ENCODE measurements at places on chromosomes 6 and 20.

GRCh38 chr6:142207265-142207877 lies 60.3 kb downstream of the VTA1 start:
- peak; percentile 40 for DNase-seq

- DNase-seq = no peak
Observed at GRCh38 chr6:13554929-13555333, 19.5 kb upstream of the SIRT5 start.

DNA sequence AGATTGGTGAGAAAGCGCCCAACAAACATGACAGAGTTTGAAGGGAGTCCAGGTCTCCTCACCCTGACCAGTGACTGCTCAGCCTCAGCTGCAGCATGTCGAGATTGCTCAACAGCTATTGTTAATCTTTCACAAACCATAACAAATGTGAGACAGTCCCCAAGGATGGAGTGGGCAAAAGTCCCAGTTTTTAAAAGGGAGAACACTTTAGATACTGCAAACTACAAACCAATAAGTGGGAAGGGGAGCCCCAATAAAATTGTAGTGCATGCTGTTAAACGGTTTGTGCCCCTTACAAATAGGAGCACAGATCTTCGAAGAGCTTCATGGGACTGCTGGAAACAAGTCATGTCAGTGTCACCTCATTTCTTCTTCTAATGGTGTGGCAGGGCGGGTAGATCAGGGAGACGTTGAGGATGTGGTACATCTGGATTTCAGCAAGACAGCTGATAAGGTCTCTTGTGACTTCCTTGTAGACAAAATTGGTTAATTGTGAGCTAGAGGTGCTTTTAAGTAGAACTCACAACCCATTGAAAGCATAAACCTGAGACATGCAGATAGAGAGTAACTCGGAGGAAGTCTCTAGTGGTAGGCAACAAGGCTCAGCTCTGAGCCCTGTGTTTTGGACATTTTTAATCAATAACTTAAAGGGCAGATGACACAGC lies 134.0 kb upstream of the ARMC2 start:
- no peak for DNase-seq

DNA sequence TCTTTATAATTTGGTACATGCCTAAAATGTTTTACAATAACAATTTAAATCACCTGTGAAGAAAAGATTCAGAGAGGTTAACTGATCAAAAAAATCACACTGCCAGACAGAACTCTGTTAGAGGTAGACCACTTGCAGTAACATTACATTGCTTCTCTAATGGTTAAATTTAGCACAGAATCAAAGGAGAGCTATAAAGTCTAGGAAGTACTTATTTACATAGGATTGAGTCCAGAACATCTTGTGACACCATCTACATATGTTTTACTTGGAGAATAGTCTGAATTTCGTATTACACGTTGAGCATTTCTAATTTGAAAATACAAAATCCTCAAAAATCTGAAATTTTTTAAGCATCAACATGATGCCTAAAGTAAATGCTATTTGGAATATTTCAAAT lies 17.2 kb upstream of the TBC1D20 start:
- no peak for DNase-seq

DNA sequence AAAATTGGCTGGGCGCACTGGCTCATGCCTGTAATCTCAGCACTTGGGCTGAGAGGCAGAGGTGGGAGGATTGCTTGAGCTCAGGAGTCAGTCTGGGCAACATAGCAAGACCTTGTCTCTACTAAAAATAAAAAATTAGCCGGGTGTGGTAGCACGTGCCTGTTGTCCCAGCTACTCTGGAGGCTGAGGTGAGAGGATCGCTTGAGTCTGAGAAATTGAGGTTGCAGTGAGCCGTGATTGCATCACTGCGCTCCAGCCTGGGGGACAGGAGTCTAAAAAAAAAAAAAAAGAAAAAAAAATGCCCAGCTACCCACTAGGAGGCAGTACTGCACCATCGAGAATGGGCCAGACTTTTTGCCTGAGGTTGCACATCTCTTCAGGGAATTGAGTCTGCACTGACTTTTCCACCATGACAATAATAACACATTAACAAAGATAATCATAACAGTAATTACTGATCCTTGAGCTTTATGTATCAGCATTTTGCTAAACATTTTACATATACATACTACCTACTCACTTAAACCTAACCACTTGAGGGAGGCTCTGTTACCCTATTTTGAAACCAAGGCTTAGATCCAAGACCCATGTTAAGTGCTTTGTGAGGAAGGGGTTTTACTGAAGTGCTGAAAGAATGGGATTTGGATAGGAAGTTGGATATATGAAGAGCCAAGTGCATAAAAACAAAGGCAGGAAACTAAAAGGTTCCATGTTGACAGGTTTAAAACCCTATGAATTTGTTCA lies 21.0 kb downstream of the SRSF3 start:
- peak; percentile 79 for DNase-seq

DNA sequence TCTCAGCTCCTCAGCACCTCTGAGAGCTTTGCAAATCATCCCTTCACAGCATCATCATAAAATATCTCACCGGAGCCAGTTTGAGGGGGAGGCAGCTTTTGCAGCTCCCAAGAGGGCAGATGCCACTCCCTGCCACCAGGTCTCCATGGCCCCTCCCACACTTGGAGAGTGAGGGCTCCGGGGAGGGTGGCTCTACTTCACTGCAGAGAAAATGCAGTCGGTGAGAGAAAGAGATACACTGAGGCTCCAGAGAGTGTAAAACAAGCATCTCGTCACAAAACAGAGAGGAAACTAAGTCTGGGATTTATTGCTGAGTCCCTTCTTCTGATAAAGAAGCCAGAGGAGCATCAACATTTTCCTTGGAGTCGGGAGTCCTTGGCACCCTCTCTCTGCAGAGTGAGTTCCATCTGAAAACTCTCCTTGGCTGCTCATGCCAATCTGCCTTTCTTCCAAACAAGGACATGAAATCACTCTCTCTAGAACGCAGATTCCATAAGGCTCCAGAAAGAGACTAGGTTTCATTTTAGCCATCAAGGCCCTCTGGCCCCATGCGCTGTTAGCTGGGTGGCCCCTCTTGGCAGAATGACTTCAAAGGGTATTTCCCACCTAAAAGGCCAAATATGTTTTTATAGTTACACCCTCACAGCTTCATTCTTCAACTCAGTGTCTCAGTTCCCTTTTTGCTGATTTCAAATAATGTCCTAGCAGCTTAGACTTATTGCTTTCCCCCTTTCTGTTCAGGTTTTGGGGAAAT lies 70.6 kb upstream of the F13A1 start:
- DNase-seq = no peak

DNA sequence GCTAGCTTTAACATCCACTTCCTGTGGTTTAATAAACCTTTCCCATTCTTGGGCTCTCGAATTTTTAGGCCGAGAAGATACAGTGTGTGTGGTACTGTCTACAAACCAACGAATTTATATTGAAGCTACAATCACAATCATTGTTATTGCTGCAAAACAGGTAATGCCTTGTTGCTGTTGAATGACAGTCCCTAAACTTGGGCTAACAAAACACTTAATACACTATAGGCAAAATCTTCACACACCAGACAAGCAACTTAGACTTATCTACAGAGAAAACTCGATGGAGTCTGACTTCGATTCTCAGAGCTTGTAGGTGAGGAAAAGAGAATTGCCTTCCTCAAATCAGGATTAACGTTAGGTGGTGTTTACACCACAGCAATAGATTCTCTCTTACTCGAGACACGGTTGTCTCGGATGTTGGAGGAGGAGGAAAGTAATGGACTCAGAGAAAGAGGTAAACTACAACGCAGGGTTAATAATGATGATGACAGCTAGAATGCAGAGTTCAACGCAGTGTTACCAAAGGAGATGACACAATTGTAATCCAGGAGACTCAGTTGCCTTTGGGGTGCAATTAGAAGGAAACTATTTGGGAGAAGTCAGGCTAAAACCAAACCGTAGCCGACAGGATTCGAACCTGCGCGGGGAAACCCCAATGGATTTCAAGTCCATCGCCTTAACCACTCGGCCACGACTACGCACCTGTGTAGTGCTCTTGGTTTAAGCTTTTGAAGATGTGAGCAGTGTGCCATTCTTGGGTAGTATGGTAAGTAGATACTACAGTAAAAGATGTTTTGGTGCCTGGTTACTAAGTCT lies 32.5 kb upstream of the ZNF184 start:
- DNase-seq = no peak

- DNase-seq = no peak
Observed at GRCh38 chr6:116218172-116218633, 35.7 kb downstream of the TSPYL4 start.

DNA sequence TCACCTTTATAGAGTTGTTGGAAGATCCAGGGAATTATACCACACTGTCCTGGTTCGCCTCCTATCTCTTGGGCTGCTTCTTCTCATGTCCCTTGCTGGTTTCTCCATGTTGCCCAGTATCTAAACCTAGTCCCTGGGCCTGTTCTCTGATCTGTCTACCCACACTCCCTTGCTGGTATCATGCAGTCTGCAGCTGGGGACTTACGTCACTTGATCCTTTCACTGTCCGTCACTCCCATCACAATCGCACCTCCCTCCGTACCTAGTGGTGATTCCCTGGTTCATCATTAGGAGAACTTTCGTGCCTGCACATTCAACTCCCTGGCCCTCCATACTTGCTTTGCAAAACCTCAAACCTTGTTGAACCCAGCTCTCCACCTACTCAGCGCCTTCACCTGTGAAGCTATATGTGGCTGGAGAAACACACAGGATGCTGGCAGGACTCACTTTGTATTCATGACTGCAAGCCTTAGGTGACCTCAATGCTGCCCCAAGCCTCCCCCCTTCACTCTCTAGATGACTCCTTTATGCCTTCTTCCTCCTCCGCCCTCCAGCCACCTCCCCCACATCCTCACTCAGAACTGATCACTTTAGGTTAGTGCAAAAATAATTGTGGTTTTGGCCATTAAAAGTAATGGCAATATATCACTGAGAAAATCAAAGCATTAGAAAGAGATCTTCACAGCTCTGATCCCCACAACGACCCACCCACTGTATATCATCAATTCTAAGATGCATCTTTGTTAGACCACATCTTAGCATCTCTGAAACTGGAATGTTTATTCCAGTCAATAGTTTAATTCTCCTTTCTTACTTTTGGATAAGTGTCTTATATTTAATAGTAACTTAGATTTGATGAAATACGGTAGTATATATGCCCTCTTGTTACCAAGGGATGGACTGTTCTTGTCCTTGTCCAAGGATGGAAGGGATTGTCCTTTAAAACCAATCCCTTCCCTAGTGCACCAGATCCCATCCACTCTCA lies 26.4 kb downstream of the GDAP1L1 start:
- no peak for DNase-seq

GRCh38 chr6:133555685-133556084 lies 314.5 kb downstream of the EYA4 start:
- DNase-seq = no peak

GRCh38 chr6:72621291-72622093 lies at the start of gene KCNQ5:
KCNQ5 (plus strand) TSS chr6:72622064.
- peak; percentile 42 for DNase-seq

GRCh38 chr20:5356941-5357340 lies 40.2 kb upstream of the PROKR2 start:
- DNase-seq = no peak

- no peak for DNase-seq
Observed at GRCh38 chr20:39839399-39840119, 849.5 kb downstream of the MAFB start.

DNA sequence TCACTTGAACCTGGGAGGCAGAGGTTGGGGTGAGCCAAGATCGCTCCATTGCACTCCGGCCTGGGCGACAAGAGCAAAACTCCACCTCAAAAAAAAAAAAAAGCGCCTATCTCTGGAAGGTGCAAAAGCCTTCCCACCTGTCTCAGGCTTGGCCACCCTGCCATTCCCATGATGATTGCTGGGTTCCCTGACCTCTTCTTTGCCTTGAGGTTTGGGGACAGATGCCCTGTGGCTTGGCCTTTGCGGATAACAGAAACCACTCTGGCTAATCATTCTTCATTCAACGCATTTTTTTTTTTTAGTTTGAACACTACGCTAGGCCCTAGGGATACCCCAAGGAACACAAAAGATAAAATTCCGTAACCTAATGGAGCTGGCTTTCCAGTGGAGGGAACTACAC lies 6.8 kb upstream of the HMGA1 start:
- no peak for DNase-seq

GRCh38 chr6:144613859-144614258 lies 328.7 kb downstream of the UTRN start:
- DNase-seq = no peak

- no peak for DNase-seq
Observed at GRCh38 chr6:97322811-97323210, 39.8 kb upstream of the MMS22L start.

GRCh38 chr20:47252879-47253307 lies 103.6 kb downstream of the ZMYND8 start:
- no peak for DNase-seq

DNA sequence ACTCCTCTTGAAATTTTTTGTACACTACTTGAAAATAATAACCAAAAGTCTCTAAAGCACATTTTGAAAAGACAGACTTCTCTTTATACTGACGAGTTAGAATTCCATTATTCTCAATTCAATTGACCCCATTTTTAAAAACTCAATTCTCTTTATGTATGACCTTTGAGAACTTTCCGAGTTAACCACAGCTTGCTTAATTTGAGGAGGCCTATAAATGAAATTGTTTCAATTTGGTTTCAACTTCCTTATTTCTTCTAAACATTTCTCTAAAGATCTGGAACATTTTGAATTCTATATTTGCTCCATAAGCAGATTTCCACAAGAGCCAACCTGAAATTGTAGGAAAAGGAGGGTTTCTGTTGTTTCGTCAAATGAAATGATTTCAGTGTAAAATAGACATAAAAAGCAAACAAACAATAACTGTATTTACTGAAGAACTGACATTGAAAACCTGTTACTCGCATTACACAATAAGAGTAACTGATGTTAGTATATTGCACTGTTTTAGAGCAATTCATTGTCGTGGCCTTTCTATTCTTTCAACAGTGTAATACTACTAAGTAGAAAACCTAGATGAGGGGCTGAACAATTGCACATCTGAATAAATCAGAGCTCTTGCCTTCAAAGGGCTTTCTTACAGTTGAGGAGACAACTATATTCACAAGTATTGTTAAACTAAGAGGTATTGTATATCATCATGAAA lies 223.6 kb downstream of the HIVEP2 start:
- DNase-seq = peak; percentile 30

DNA sequence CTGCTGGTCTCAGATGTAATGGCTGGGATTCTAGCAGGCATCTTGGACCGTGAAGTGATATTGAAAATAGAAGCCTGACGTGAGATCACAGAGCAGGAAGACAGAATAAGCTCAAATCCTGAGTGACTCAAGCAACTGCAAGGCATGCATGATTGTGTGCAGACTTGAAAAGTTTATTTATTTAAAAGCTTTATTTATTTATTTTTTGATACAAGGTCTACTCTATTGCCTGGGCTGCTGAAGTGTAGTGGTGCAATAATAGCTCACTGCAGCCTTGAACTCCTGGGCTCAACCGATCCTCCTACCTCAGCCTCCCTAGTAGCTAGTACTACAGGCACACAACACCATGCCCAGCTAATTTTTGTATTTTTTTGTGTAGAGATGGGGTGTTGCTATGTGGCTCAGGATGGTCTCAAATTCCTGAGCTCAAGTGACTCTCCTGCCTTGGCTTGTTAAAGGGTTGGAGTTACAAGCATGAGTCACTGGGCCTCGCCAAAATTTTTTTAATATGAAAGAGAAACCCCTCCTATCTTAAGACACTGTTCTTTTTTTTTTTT lies 40.1 kb upstream of the RNF144B start:
- no peak for DNase-seq
